ENCODE measurements at places on chromosomes 12 and 14.
A peak's percentile ranks its signal among the peaks of the same experiment; 100 is the strongest.

DNA sequence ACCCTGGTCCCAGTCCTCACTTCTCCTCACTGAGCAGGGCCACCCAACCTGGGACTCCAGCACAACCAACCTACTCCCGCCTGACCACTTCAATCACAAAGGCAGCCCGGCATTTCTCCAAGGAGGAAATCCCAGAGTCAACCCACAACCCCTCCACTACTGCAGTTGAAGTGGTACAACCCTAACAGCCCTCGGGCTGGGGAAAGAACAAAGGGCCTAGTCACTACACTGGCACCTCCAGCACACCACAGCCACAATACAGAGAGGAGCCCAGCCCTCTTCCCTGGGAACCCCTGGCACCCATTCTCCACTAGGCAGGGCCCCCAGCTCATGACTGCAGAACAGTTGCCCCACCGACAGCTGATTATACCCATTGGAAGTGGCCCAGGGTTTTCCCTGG lies 13.7 kb upstream of the OR5AU1 start:
- H3K4me3 ChIP-seq, result no peak overlapping the region
- no peaks in the 10 kb centered on the region for H3K27me3 ChIP-seq
- H3K4me1 ChIP-seq, result no peaks in the 10 kb centered on the region
- H3K36me3 ChIP-seq, result no peaks in the 10 kb centered on the region
- DNase-seq, result no peak

DNA sequence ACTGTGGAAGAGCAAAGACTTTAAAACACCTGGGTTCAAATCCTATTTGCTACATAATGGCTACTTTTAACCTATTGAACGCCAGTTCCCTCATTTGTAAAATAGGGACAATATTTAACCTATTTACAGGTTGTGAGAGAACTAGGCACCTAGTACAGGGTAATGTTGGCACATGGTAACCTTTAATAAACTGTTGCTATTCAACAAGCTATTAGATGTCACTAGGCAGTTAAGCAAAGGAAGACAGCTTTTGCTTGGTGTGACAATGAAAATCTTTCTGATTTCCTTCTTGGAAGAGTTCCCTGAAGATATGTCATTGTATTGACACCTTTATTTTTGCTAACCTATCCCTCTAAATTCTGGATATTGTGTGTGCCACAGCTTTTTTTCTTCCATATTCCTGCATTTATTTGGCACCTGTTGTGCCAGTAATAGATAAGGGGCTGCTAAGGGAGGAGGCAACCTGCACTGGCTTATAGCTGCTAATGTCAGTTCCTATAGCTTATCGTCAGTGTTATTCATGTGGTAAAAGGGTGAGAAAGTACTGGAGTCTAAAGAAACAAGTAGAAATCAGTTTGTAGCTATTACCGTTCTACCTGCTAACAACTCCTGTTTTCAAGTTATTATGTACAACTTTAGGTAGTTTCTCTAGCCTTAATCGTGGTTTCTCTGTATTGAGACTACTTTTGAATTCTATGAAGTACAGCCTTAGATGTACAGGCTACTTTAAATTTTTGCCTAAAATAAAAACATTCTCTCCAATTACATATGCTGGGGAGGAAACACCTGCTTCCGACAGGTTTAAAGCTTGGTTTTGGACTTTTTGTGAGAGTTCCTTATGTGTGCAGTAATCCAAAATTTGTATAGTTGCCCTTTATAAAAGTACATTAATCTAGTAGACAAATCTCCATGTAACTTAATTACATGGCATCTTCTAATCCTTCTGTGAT lies 24.3 kb downstream of the HIF1A start:
- no peak for DNase-seq
- peaks cover 26% of the 10 kb centered on the region for H3K4me1 ChIP-seq
- H3K4me3 ChIP-seq, result no peak overlapping the region
- H3K36me3 ChIP-seq, result peaks cover 18% of the 10 kb centered on the region

- H3K27ac ChIP-seq, result no peak overlapping the region
- no peaks in the 10 kb centered on the region for H3K27me3 ChIP-seq
- no peaks in the 10 kb centered on the region for H3K36me3 ChIP-seq
- peaks cover 23% of the 10 kb centered on the region for H3K4me1 ChIP-seq
Observed at GRCh38 chr12:47736877-47737676, 11.8 kb upstream of the ENDOU start.

DNA sequence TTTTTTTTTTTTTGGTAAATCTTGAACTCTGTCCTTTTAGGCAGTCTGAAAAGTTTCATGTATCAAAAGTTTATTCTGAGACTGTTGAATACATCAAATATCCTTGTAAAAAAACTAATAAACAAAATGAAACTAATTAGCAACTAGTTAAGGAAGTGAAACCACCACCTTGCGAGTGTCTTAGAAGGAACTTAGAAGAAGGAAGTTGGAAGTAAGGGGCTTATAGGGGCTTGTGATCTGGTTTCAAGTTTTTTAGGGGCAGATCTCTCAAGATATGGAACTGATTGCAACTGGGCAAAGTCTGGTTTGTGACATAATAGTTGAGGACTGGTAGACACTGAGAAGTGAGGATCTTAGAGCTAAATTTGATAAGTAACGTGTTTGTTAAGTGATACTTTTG lies 748.8 kb downstream of the C12orf50 start:
- no peaks in the 10 kb centered on the region for H3K27me3 ChIP-seq
- no peak overlapping the region for H3K27ac ChIP-seq
- DNase-seq, result no peak
- no peak overlapping the region for H3K4me3 ChIP-seq
- no peaks in the 10 kb centered on the region for H3K36me3 ChIP-seq

GRCh38 chr12:50918584-50919316 lies 33.6 kb upstream of the HIGD1C start:
- no peaks in the 10 kb centered on the region for H3K27me3 ChIP-seq
- no peaks in the 10 kb centered on the region for H3K36me3 ChIP-seq
- no peak overlapping the region for H3K27ac ChIP-seq
- peaks cover 35% of the 10 kb centered on the region for H3K4me1 ChIP-seq
- H3K4me3 ChIP-seq, result no peak overlapping the region
- DNase-seq, result no peak

DNA sequence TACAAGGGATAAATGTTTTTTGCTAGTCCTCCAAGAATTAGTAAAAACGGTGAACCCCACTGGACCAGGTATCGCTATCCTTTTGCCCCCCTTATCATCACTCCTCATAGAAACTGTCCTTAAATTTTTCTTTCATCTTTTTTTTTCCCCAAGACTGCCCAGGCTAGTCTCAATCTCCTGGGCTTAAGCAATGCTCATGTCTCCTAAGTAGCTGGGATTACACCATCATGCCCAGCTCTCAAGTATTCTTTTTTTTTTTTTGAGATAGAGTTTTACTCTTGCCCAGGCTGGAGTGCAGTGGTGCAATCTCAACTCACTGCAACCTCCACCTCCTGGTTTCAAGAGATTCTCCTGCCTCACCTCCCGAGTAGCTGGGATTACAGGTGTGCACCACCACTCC lies 9.7 kb downstream of the IRF2BPL start:
- no peaks in the 10 kb centered on the region for H3K36me3 ChIP-seq
- H3K27me3 ChIP-seq, result no peaks in the 10 kb centered on the region
- peaks cover 18% of the 10 kb centered on the region for H3K4me1 ChIP-seq
- no peak overlapping the region for H3K4me3 ChIP-seq

DNA sequence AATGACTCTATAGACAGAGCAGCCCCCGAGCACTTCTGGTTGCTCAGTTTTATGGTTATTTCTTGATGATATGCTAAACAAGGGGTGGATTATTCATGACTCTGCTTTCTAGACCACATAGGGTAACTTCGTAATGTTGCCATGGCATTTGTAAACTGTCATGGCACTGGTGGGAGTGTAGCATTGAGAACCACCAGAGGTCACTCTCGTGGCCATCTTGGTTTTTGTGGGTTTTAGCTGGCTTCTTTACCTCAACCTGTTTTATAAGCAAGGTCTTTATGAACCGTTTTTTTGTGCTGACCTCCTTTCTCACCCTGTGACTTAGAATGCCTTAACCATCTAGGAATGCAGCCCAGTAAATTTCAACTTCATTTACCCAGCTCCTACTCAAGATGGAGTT lies 1036.2 kb upstream of the FLRT2 start:
- H3K4me1 ChIP-seq, result no peaks in the 10 kb centered on the region
- no peak overlapping the region for H3K4me3 ChIP-seq
- no peaks in the 10 kb centered on the region for H3K36me3 ChIP-seq

DNA sequence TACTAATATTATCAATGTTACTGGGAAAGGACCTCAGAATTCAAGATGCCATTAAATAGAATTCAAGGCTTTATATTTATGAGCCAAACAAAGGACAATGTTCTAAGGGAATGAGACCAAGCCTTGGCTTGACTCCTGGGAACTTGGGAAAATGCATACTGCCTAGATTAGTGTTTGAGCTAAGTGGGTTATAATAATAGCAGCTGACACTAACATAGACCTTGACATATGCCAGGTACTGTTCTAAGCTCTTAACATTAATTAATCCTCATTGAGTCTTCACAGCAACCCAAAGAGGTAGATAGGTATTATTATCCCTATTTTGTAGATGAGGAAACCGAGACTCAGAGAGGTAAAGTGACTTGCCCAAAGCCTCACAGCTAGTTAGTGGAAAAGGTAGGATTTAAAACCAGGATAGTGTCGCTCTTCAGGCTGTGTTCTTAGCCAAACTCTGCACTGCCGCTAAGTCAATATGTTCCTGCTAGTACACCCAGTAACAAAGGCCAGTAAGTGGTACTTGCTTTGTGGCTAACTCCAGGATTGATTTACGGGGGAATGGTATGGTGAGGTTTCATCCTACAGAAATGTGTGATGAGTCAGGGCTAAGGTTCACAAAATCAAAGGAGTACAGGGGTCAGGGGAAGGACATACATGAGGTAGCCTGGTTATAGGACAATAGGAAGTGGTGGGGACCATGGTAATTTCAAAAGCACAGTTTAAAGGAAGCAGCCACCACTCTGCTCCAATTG lies 35.8 kb upstream of the PRKAB1 start:
- peaks cover 8% of the 10 kb centered on the region for H3K27me3 ChIP-seq
- no peaks in the 10 kb centered on the region for H3K36me3 ChIP-seq
- no peak overlapping the region for H3K27ac ChIP-seq

DNA sequence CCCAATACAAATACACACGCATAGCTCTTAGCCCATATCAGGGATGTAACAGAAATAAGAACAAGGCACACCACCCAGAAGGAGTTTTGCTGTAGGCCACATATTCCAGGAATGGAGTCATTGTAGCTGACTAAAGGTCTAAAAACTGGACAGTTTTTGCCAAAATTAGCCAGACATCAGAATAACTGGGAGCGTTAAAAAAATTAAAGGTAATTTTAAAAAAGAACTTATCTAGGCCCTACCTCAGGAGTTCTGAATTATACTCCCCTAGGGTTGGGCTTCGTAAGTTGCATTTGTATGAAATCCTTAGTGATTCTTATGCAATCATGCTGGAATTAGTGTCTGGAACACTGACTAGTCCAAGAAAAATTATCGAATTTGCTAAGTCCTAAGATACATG lies 987.7 kb downstream of the GALC start:
- no peak for DNase-seq
- H3K27ac ChIP-seq, result no peak overlapping the region
- no peaks in the 10 kb centered on the region for H3K4me1 ChIP-seq
- no peaks in the 10 kb centered on the region for H3K36me3 ChIP-seq
- H3K4me3 ChIP-seq, result no peak overlapping the region
- H3K27me3 ChIP-seq, result no peaks in the 10 kb centered on the region

DNA sequence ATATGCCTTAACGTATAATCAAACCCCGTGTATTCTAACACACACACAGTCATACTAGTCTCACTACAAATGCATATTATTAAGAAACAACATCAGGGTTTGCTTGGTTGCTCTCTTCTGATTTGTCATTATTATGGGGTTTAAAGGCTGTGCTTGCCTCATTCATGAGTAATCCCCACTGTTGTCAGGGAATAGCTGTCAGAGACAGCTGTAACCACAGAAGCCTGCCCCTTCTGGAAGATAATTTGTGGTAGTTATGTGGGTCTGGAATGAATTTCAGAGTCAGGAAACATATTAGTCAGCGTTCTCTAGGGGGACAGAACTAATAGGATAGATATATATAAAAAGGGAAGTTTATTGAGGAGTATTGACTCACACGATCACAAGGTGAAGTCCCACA lies 456.9 kb upstream of the TMEM132C start:
- no peaks in the 10 kb centered on the region for H3K4me1 ChIP-seq
- no peaks in the 10 kb centered on the region for H3K27me3 ChIP-seq
- DNase-seq, result no peak
- no peak overlapping the region for H3K27ac ChIP-seq
- H3K4me3 ChIP-seq, result no peak overlapping the region
- H3K36me3 ChIP-seq, result no peaks in the 10 kb centered on the region

- H3K4me3 ChIP-seq, result no peak overlapping the region
- no peaks in the 10 kb centered on the region for H3K27me3 ChIP-seq
- no peaks in the 10 kb centered on the region for H3K36me3 ChIP-seq
- no peak for DNase-seq
- H3K27ac ChIP-seq, result no peak overlapping the region
- H3K4me1 ChIP-seq, result peaks cover 4% of the 10 kb centered on the region
Observed at GRCh38 chr14:52352061-52352491, 38.0 kb downstream of the PTGER2 start.

DNA sequence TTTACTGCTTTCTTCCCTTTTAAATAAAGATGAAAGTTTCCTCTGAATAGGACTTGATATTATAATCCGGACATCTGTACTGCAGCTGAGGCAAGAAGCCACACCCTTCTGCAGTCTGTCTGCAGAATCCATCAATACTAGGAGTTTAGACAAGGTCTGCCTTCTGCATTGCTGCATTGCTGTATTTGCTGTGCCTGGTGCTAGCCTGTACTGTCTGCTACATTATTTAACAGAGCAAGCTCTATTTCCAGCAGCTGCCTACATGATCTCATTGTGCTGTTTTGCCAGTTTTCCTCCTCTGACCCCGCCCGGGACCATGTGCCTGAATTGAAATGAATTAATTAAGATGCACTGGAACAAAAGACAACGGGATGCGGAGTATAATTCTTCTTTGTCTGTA lies 1.7 kb downstream of the TUBA1A start:
- peaks cover 26% of the 10 kb centered on the region for H3K4me1 ChIP-seq
- no peaks in the 10 kb centered on the region for H3K27me3 ChIP-seq
- peak; percentile 42 for DNase-seq
- peaks cover 11% of the 10 kb centered on the region for H3K36me3 ChIP-seq
- H3K27ac ChIP-seq, result no peak overlapping the region
- peak overlapping the region; percentile 96 for H3K4me3 ChIP-seq

GRCh38 chr12:39395866-39396265 lies 47.1 kb downstream of the KIF21A start:
- H3K4me3 ChIP-seq, result no peak overlapping the region
- H3K4me1 ChIP-seq, result peaks cover 37% of the 10 kb centered on the region
- no peaks in the 10 kb centered on the region for H3K36me3 ChIP-seq
- no peak overlapping the region for H3K27ac ChIP-seq

DNA sequence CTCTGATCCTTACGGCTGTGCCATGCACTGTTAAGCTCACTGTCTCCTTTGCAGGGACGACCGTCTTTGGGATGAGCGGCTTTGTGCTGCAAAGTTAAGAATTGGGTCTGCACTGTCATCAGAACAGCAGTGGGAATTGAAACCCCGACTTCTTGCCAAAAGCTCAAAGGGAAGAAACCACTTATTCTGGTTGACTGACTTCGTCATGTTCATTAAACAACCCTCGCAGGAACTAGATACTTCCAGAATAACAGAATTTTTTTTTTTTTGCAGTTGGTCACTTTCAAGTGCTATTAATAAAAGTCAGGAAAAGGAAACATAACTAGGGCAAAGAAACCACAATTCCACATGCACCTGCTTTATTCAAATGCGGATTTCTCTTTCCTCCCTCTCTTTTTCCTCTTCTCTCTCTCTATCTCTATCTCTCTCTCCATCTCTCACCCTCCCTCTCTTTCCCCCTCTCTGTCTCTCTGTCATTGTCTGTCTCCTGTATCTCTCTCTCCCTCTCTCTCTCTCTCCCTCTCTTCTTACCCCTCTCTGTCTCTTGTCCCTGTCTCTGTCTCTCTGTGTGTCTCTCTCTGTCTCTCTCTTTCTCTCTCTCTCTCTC lies 12.3 kb upstream of the GLT1D1 start:
- H3K4me3 ChIP-seq, result no peak overlapping the region
- no peaks in the 10 kb centered on the region for H3K27me3 ChIP-seq
- peaks cover 7% of the 10 kb centered on the region for H3K4me1 ChIP-seq
